ENCODE measurements at places on chromosomes 4 and X.

GRCh38 chrX:12700745-12701144, 90.5 kb upstream of the PRPS2 start:
- no peak for DNase-seq

GRCh38 chr4:187304133-187304532, 580.5 kb upstream of the FAT1 start:
- no peak for DNase-seq

DNA sequence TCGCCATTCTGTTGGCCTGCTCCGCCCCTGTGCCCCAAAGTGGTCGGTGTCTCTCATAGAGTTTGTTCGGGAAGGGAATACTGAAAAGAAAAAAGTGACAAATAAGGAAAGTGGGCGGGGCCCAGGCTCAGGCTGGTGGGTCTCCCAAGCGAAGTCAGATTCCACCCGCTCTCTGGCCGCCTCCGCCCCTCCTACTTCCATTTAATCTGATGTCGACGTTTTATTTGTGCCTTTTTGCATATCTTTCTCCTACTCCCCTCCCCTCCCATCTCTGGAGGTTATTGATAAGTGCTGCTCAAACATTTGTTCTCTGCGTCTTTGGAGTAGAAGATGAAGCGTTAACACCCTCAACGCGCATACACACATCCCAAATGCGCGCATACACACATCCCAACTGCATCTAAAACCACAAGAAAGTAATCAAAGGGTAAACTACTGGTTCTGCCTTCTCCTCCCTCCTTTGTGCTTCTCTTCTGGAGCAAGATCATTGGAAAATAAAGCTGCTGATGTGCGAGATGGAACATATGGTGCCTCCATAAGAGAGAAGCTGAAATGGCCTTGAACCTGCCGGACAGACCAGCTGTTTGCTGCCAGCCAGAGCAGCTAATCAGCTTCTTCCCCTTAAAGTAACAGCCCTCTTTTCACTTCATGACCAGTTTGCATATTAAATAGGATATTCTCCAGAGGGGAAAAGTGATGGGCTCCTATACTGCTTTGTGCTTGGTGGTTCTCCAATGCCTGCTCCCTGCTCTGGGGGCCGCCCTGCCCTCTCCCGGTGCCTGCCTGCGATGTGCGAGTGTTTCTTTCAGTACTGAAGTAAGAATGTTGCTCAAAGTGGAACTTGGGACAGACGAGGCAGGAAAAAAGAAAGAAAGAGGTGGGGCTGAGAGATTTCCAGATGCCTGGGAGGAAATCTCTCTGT, 3.1 kb downstream of the MAMLD1 start:
- DNase-seq: no peak

GRCh38 chrX:39650768-39651347, 446.9 kb downstream of the BCOR start:
- DNase-seq: no peak

DNA sequence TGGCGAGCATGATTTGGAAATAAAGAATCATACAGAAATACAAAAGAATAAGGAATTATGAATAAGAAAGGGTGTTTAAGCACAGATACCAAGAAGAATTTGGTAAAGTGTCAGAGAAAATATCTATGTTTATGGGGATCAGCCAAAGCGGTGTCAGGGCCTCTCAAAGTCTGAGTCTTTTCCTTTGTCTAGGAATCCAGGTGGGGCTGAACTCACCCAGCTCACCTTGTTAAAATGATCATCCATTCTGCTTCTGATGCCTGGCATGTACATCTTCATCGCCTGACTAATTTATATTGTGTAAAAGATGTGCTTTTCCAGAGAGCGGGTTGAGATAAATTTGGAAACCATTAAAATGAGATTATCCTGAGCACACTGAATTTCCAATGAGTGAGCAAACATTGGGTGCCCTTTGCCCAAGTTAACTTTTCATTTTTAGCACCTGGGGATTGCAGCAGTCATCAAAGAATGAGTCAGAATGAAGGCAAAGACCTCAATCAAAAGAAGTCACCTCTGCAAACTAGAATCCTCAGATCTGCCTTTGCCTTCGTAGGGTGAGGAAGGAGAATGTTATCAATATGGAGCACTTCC, 141.9 kb upstream of the ANXA3 start:
- no peak for DNase-seq

DNA sequence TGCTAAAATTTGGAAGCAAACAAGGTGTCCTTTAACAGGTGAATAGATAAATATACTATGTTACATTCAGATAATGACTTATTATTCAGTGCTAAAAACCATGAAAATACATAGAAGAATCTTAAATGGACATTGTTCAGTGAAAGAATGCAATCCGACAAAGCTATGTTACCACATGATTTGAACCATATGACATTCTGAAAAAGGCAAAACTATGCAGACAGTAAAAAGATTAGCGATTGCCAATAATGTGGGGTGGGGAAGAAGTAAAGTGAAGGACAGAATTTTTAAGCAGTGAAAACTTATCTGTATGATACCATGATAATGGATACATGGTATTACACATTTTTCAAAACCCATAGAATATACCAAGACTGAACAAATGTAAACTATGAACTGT, 926.9 kb downstream of the FAT4 start:
- no peak for DNase-seq

DNA sequence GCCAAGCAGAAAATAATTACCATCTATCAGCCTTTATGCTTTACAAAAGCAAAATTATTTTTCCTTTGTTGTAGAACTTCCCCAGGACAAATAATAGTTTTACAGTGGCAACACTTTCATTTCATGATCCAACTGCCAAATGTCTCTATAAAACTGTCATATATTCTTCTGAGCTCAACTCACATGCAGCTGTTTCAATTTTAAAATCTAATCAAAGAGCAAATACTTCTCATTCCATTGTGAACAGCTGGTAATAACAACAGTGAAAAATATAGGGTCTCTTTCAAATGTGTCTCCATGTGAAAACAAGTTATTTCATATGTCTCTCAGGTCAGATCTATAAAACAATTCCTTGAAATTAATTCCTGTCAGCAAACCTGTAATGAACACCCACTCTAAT, 270.6 kb upstream of the SLC7A11 start:
- DNase-seq: no peak

- no peak for DNase-seq
Observed at GRCh38 chr4:24625091-24625490, 40.7 kb upstream of the DHX15 start.

DNA sequence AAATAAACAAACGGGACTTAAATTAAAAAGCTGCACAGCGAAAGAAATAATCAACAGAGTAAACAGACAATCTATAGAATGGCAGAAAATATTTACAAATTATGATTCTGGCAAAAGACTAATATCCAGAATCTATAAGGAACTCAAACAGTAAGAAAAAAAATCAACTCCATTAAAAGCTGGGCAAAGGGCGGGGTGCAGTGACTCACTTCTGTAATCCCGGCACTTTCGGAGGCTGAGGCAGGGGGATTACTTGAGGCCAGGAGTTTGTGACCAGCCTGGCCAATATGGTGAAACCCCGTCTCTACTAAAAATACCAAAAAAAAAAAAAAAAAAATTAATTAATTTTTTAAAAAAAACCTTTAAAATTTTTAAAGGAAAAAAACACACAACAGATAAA, 109.0 kb downstream of the ATP11C start:
- DNase-seq: no peak

DNA sequence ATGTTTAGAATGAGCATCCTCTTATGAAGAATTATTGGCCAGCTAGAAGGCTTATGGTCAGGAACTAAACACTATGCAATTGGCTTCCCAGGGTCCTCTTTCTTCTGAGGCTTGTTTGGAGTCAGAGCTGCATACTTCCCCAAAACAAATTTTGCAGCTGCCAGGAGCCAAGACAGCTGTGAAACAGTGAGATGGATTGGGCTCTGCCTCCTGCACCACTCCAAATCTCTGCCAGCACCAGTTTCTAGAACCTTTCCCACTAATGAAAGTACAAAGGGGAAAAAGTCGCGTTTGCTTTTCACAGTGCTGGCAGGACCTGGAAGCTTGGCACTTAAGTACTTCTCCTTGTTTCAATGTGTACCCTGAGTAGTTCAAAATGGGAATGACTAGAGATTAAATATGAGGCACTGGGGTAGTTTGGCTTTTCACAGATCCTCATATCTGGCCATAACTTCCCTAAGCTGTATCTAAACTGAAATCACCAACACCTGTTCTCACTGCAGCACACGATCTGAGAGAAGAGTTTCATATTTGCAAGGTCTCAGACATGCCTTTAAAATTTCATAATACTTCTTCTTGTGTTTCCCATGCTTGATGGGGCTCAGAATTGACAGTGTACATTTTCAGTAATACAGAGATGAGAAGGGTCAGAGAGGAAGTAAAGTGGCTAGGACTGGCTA, 20.7 kb upstream of the AR start:
- no peak for DNase-seq

DNA sequence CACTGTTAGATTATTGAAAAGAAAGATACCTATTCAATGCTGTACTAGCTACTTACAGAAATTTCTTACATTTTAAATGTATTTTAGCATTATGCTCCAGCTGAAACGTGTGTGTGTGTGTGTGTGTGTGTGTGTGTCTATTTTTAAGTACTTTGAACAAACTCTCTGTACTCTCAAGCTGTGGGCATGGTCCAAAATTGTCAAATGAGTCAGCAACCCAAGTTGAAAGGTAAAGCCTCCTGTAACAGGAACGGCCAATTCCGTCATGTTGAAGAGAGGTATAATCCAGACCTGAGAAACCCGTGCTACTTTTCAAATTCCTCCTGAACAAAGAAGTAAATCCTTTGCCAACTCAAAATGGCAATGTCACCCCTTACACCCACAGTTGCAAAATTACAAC, 20.5 kb downstream of the MAOB start:
- no peak for DNase-seq

DNA sequence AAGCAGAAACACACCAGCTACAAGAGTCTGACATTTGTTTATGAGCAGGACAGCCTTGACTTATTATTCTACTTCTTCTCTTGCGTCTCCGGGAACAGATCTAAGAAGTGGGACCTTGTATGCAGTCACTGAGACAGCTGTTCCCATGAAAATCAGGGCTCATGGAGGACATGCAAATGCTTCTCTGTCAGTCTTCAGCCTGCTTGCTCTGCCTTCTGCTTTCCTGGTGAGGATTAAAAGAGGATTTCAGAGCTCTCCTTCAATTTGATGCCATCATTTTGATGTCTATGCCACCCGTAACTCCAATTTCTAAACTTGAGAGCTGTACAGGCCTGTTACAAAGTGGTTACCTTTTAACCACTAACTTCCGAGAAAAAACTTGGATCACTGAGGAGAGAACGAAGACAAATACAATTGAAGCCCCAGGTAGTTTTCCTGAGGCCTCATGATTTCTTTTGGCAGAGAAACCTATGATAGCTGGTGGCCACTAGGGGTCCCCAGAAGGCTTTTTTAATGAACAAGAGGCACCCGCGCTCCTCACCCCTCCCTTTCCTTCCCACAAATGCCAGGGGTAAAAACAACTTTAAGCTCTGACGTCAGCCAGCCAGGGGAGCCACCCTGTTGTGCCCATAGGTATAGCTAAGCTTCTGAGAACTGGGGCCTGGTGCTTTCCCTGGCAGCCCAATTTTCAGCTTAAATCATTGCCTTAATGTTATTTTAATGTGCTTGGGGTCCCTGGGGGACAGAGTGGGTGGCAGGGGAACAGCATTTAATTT, 97.0 kb downstream of the DDIT4L start:
- peak; percentile 59 for DNase-seq

DNA sequence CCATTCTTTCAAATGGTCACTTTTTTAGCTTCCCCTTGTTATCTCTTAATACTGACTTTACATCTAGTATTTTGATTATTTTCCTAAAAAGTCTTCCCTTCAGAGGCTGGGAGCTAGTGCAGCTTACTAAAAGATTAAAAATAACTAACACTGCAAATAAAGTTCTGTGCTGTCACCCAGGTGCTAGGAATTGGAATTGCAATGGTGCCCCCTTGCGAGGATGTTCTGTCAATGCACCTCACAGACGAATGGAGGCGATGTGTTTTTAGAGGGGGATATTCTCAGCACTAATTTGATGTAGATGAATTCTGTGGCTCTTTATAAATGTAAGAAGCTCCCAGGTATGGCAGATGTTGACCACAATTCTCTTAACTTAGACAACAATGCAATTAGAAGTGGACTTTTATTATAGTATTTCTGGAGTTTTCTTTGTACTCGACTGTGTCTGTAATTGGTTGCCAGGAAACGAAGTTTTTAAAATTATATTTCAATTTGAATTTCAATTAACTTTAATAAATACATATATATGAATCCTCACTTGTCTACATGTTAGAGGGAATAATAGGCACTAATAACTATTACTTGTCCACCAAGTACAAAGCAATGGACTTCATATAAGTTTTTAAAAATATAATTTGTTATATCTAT, 22.0 kb upstream of the SMIM31 start:
- no peak for DNase-seq

DNA sequence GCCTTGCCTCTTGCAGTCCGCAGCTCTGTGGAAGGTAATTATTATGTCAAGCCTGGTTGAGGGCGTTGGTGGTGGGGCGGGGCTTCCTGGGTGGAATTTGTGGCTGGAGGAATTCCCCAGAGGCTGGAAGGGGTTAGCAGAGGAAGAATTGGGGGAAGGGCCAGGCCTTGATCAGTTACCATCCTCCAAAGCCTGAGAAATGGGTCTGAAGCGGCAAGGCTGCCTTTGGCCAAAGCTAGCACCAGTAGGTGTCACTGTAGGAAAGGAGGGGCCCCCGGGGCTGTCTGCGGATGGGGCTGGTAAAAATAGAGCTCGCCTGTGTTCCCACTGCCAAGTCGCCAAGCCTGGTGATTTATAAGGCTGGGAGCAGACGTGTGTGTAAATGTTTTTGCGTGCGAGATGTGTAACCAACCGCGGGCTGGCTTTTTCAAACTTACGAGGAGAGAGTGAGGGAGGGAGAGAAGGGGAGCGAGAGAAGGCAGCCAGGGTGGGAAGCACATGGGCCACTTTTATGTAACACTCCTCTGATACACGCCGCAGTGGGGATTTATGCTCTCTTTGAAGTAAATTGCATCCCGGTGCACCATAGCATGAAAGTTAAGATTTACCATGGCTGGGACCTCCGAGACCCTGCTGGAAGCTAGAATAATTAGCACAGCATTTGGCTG, 367.0 kb downstream of the BCOR start:
- peak; percentile 13 for DNase-seq

GRCh38 chr4:106258145-106259045, 57.6 kb downstream of the TBCK start:
- DNase-seq: no peak

GRCh38 chr4:118867311-118868067, 21.2 kb upstream of the SYNPO2 start:
- no peak for DNase-seq
